ENCODE measurements at places on chromosomes 6 and 20. TPM values are rescaled to one million over a fixed set of nuclear protein-coding genes. Genes with fewer than 3 reads are reported as not detected.

RAET1G gene
- 8.9 TPM for polyA plus RNA-seq

GJA10 gene
- not detected for polyA plus RNA-seq

ATXN1 gene
- polyA plus RNA-seq = 4.3 TPM

IMPG1 gene
- polyA plus RNA-seq = 0.04 TPM

ESF1 gene
- polyA plus RNA-seq = 8.8 TPM

SLC32A1 gene
- polyA plus RNA-seq = not detected

Data from esophagus (tissue), 2 donors.